ENCODE measurements at places on chromosomes 13 and 19.

DNA sequence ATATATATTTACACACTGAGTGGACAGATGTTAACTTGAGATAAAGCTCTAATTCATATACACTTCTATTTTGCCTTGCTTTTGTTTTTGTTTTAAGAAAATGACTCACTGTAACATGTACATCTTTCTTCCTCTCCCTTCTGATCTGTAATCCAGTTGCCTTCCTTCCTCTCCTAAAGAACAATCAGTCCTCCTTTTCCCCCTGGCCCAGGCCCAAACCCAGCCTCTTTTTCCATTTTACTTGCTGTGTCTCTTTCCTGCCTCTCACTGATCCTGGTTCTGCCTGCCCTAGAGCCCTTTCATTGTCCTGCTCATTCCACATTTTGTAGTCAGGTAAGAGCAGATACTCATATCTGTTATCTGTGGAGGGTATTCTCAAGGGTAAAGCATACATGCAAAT is 50.8 kb downstream of the ZAR1L start:
- DNase-seq = no peak

- no peak for DNase-seq
These were observed 14.6 kb downstream of the JOSD2 start for GRCh38 chr19:50496189-50497021.

DNA sequence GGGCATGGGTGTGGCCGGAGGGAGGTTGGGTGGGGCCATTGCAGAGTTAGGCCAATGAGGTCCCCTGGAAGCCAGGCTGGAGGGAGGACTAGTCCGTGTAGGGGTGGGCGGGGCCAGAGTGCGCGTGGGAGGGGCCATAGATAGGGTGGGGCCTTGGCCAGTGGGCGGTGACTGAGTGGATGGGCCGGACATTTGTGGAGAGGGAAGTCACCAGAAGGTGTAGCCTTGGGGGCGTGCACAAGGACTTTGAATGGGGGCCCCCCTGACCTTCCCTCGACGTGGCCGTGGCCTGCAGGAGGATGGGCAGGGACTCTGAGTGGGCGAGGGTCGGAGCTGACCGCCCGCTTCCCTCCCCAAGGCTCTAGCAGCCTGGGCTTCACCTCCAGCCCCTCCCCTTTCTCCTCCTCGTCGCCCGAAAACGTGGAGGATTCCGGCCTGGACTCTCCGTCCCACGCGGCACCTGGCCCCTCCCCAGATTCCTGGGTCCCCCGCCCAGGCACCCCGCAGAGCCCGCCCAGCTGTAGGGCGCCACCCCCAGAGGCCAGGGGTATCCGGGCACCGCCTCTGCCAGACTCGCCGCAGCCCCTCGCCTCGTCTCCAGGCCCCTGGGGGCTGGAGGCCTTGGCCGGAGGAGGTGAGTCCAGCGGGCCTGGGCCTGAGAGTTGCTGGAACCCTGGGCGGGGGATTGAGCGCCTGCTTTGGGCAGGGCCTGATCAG is 16.5 kb upstream of the B3GNT3 start:
- DNase-seq = no peak

DNA sequence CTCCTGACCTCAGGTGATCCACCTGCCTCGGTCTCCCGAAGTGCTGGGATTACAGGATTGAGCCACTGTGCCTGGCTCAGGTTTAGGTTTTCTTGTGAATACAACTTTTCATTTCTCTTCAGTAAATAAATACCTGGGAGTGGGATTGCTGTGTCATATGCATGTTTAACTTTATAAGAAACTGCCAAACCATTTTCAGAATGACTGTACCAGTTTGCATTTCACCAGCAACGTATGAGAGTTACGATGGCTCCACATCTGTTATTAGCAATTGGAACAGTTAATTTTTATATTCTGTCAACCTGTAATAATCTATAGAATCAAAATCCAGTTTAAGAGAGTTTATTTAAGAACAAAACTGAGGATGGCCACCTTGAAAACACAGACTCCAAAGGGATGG is 52.2 kb downstream of the TEX26 start:
- no peak for DNase-seq

- no peak for DNase-seq
These were observed at the start of gene ATP12A for GRCh38 chr13:24680258-24680920. TSS of gene ATP12A (plus strand) at chr13:24680408. CDS start at chr13:24680744, 336 bp downstream.

- DNase-seq = no peak
These were observed 51.8 kb downstream of the CRTC1 start for GRCh38 chr19:18735324-18735723.

GRCh38 chr19:46299695-46300094 is 2.9 kb downstream of the HIF3A start:
- DNase-seq = no peak

GRCh38 chr13:36101157-36101556 is 30.0 kb downstream of the DCLK1 start:
- DNase-seq = no peak

- no peak for DNase-seq
These were observed 366.2 kb upstream of the TSHZ3 start for GRCh38 chr19:31715249-31715945.

- no peak for DNase-seq
These were observed 126.7 kb downstream of the FOXO1 start for GRCh38 chr13:40539576-40540327.

GRCh38 chr19:41903193-41903953 is 20.4 kb downstream of the ARHGEF1 start:
- no peak for DNase-seq

DNA sequence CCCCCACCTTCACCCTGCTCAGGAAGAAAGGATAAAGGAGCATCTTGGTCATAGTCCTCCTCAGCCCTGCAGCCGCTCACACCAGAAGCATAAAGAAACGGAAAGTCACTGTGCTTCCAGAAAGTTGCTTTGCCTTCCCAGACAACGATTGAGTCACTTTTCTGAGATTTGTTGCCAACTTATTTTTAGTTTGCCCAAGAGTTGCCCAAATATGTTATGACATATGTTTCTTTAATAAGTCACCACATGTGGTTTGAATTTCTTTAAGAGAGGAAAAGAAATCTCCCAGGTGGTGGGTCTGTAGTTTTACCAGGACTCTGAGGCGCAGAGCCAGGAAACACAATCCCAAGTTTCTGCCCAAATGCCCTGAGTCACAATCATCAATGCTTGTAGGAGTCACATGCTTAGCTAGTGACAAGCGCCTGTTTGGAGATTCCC is 63.4 kb upstream of the LRCH1 start:
- DNase-seq = peak; percentile 80

- peak; percentile 83 for DNase-seq
These were observed 67.5 kb downstream of the LATS2 start for GRCh38 chr13:20993661-20994440.

GRCh38 chr13:113835461-113836270 is 28.2 kb downstream of the GAS6 start:
- peak; percentile 54 for DNase-seq
